ENCODE measurements at places on chromosomes 7 and 10.

DNA sequence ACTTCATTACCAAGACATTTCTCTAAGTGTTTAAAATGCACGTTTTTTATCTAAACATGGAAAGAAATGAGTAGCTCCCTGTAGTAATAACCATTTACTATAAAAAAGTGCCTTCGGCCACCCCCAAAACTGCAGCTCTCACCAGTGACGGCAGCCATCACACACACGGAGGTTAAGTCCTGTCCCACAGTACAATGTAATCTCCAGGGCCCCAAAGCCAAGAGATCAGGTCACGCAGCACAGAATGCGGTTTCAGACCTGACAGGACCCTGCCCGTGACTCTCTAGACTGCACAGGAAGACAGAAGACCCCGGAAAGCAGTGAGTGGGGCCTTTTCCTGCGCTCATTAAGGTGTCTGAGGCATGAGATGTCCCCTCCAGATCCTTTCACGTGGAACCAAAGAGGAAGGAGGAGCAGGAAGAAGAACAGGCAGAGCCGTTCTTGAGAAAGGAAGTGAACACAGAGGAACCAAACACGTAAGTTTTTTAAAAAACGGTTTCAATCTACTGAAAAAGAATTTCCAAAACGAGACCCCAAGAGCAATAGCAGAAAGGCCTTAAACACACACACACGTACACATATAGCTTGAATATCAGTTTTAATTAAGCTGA lies 125.7 kb downstream of the ZMYND11 start:
- no peak for DNase-seq

GRCh38 chr7:47343061-47343455 lies 238.9 kb downstream of the TNS3 start:
- no peak for DNase-seq

DNA sequence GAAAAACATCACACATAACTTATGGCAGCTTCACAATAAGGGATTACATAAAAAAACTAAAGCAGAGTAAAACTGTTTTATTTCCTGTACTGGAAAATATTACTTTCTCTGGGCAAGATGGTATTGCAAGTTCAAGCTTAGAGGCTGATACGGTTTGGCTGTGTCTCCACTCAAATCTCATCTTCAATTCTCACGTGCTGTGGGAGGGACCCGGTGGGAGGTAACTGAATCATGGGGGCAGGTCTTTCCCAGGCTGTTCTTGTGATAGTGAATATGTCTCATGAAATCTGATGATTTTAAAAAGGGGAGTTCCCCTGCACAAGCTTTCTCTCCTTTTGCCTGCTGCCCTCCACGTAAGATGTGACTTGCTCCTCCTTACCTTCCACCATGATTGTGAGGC lies 5.1 kb upstream of the LRRC27 start:
- DNase-seq, result no peak

GRCh38 chr10:71547876-71548846 lies 151.4 kb downstream of the CDH23 start:
- no peak for DNase-seq

GRCh38 chr7:78254726-78255055 lies 456.1 kb downstream of the PHTF2 start:
- DNase-seq, result no peak

GRCh38 chr7:1894313-1894900 lies 224.3 kb downstream of the ELFN1 start:
- DNase-seq, result no peak

DNA sequence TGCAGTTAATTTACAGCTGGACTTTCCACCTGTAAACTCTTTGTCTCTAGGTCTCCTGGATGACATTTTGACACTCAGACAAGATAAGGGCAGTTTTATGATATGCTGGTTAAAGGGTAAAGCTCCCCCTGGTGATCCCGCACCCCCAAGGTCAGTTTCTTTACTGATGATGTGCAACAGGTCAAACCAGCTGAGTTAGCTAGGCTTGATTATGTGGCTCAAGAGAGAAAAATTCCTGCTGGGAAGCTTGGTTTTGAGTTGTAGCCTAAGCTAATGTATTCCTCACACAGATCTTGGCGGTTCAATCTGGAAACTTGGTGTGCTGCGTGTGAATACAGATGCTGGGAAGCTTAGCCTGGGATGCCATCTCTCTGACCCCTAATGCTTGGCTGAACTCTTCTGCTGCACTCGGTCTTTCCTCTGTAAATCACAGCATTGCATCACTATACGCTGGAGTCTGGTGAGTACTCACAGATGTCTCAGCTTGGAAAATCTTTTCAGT lies 11.4 kb upstream of the AKR1D1 start:
- DNase-seq, result no peak

DNA sequence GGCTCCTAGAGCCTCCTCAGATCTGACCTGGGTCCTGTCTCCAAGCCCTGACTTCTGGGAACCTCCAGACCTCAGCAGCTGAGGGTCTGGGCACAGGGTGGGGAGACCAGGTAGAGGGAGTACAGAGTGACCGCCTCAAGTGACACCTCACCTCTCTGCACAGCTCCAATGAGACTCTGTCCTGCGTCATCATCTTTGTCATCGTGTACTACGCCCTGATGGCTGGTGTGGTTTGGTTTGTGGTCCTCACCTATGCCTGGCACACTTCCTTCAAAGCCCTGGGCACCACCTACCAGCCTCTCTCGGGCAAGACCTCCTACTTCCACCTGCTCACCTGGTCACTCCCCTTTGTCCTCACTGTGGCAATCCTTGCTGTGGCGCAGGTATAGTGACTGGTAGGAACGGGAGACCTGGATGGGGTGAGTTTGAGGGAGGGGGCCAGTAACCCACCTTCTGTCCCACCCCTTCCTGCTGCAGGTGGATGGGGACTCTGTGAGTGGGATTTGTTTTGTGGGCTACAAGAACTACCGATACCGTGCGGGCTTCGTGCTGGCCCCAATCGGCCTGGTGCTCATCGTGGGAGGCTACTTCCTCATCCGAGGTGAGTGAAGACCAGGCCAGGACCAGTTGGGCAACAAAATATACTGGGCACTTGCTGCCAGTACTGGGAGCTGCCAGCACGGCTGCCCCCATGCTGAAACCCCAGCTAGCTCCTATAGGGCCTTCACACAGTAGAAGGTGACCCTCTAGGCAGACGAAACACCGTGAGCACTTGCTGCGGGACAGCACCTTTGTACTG lies 17.8 kb downstream of the SMO start:
- no peak for DNase-seq

All from activated effector memory CD4-positive, alpha-beta T cell treated with Interleukin-2 at 50 U/mL for 16 hours (primary cell).